ENCODE measurements at places on chromosomes 5 and 9.

GRCh38 chr9:2192356-2192979 is 177.3 kb downstream of the SMARCA2 start:
- no peak for DNase-seq

DNA sequence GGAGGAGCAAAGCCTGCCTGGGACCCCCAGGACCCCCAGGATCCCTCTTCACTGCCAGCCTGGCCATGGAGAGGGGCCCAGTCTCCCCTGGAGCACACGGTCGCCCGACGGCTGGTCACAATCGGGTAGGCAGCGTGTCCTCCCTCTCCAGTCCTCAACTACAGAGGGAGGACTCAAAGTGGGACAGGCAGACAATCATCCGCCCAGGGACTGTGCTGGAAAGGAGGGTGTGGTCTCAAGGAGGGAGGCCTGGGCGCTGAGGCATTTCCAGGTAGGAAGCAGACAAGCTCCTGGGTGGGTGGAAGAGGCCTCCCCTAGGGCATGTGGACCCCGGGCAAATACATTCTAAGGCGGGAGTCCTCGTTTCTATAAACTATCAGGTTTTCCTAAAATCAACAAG is 93.2 kb upstream of the ADAMTS2 start:
- no peak for DNase-seq

- DNase-seq: no peak
Observed at GRCh38 chr5:169686137-169686536, 49.1 kb downstream of the DOCK2 start.

DNA sequence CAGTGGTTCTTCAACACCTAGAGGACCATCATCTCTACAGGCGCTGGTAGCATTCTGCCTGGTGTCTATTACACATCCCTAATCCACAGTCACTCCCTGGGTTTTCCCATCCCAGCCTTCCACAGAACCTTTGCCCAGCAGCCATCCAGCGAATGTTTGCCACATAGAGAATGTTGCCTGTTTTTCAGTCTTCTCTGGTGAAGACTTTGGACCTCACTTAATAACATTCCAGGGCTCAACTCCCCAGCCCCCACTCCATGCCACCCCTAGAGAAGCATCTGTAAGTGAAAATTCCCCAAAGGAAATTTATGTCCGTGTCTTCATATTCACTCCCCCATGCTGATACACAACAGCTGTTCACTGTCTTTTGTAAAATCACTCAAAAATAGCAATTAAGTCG is 249.6 kb downstream of the AOPEP start:
- no peak for DNase-seq

DNA sequence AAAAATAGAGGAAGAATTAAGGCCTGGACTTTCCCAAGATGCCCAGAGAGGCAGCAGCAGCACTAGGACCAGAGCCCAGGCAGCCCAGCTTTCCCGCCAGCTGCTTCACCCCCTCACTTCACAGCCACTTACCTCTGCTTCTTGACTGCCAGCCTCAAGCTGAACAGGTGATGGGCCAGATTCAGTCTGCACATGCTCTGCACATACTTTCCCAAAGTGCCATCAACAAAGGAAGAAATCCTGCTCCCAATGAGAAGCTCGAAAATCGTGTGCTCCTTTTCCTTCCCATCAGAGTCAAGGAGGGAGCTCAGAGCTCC is 4.1 kb upstream of the SLC25A48 start:
- no peak for DNase-seq

Measured in NCI-H2171 (cell line).